ENCODE measurements at places on chromosomes 5 and 9.

DNA sequence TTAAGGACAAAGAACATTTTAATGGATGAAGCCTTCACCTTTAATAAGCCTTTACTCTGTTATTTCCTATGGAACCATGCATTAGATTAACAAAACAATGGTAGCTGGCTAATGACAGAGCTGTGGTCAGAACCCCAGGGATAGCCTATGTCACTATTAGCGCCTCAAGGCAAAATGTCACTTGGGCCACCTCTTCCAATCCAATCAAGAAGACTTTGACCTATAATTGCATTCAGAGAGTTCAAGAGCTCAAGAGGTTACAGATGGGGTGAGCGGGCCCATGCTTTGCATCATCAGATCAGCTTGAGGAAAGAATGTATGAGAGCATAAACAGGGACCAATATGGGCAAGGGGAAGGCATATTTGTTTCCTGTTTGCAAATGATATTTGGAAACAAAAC, 425.1 kb downstream of the ARHGEF28 start:
- no peak for DNase-seq

GRCh38 chr9:95772320-95773052, 103.0 kb upstream of the ERCC6L2 start:
- DNase-seq, result no peak

GRCh38 chr9:129352146-129352865, 174.2 kb upstream of the IER5L start:
- no peak for DNase-seq

DNA sequence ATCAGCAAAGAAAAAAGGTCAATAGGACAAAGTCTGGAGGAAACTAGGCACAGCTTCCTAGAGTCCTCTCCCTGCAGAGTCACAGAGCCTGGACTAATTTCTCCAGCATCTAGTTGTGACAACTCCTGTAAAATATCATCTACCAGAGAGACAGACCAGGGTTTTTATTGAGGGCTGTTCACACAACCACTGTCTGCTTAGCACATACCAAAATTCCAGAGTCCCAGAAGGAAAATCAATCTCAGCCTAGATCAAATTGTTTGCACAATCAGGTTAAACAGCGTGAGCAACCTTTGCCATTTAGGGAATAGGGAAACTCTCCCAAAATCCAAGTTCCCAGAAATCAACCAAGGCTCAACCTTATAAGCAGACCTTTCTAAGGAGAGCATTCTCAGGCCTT, 190.3 kb downstream of the SYK start:
- DNase-seq, result no peak

DNA sequence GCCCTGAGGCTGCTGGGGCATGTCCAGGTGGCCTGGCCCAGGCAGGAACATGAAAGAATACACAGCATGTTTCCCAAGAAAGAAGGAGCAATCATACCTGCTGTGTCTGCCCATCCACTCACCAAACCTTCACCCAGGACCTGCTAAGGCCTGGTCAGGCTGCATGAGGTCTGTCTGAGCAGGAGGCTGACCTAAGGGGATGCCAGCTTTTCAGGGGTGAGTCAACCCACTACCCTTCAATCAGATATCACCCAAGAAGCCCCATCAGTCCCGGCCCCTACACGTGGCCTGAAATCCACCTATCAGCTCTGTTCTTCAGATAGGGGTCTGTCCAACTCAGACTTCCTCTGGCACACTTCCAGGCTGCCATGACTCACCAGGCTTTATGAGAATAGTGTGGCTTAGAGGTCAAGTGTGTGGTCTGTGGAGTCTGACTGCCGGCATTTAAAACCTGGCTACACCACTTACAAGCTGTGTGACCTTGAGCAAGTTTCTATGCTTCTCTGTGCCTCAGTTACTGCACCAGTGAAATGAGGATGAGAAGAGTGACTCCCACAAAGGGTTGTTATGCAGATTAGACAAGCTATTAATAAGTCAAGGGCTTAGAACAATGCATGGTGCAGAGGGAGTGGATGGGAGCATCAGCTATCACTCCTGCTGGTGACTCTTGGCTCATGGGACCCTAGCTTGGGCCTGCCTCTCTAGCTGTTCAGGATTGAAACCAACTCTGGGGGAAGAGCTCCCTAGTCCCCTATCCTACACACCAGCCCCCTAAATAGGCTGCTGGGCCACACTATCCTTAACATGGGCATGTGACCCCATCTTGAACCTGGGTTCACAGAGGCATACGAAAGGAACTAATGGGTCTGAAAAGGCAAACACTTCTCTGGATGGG, 130.3 kb downstream of the PAX5 start:
- no peak for DNase-seq
